ENCODE measurements at places on chromosomes 12 and 14.

DNA sequence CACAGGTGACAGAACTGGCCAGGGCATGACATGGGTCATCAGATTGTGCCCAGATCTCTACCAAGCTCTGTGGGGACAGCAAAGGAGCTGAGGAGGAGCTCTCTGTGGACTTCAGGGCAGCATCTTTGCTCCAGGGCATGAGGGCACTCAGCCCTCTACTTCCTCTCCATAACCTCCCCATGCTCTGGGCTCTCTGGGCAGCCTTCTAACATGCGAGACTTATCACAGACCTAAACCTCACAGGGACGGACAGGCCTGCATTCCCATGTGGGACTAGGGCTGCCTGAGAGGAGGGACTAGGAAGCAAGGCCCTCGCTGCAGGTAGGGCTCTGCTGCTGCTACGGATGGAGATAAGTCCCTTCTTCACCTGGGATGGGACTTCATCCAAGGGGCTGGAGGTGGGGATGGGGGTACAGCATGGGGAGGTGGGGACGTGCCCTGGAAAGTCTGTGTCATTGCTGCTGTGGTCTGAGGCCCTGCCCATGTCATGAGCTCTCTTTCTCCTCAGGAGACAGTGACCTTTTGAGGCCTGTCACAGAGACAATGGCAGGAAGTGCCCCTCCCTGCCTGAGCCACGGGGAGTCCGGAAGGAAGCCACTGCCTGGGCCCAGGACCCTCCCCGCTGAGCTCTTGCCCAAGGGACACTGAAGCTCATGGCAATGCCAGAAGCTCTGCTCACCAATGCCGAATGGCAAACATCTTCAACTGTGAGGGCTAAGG, 44.1 kb downstream of the PITPNM2 start:
- DNase-seq = no peak

- DNase-seq = peak; percentile 80
These were observed 295.7 kb upstream of the PRKD1 start for GRCh38 chr14:30223385-30223785.

GRCh38 chr12:88132392-88132791, 9.5 kb downstream of the CEP290 start:
- DNase-seq = no peak

DNA sequence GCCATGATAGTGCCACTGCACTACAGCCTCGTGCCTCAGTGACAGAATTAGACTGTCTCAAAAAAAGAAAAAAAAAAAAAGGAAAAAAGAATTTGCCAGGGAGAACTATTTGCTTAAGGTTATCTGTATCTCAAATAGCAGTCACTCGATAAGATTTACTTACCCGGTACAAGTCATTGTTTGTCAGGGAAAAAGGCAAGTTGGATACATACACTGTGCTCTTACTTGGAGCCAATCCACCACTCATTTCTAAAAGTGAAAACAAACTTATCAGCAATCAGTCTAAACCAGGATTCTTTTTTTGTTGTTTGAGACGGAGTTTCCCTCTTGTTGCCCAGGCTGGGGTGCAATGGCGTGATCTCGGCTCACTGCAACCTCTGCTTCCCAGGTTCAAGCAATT, 2.0 kb downstream of the ZCRB1 start:
- no peak for DNase-seq

DNA sequence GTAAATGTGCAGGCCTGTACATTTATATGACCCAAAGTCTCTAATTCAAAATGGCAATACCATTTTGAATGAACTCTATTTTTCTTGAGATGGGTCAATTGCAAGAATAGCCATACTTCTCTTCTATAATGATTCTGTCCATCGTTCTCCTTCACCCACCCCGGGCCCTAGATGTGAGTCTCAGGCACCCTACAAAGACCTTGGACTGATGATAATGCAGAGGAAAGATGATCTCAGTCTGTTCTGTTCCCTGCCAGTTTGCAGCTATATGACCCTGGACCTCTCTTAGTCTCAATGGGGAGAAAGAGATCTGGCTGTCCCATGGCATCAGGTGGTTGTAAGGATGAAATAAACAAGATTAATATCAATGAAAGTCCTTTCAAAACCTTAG, 30.1 kb downstream of the VCPKMT start:
- DNase-seq = no peak

- no peak for DNase-seq
These were observed 41.1 kb downstream of the PROX2 start for GRCh38 chr14:74834692-74835392.

- peak; percentile 97 for DNase-seq
These were observed at the start of gene PARP11 for GRCh38 chr12:3872800-3873636. Gene PARP11 (minus strand): TSS chr12:3873399. CDS start chr12:3873229, 170 bp downstream.

GRCh38 chr14:71959055-71959454, 26.8 kb downstream of the RGS6 start:
- no peak for DNase-seq

GRCh38 chr14:55412676-55413075, 1.0 kb upstream of the ATG14 start:
- DNase-seq = no peak

DNA sequence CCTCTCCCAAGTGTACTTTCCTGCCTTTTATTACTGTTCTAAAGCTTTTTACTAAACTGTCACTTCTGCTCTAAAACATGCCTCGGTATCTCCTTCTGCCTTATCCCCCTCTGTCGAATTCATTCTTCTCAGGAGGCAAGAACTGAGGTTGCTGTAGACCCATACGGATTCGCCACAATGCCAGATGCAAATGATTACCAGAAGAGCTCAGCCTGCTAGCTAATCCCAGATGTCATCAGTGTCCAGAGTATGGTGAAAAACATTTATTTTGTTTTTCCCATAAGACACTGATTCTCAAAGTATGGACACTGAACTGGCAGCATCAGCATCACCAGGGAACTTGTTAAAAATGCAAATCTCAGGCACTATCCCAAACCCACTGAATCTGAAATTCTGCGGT, 359.3 kb downstream of the TMTC2 start:
- no peak for DNase-seq

GRCh38 chr12:54424224-54424623, 5.2 kb upstream of the ITGA5 start:
- no peak for DNase-seq

GRCh38 chr12:127070515-127071157, 1196.3 kb upstream of the TMEM132C start:
- no peak for DNase-seq

- DNase-seq = no peak
These were observed 340.9 kb downstream of the BCL11B start for GRCh38 chr14:98931126-98931525.

GRCh38 chr12:122276242-122276641, 9.9 kb upstream of the VPS33A start:
- DNase-seq = no peak

DNA sequence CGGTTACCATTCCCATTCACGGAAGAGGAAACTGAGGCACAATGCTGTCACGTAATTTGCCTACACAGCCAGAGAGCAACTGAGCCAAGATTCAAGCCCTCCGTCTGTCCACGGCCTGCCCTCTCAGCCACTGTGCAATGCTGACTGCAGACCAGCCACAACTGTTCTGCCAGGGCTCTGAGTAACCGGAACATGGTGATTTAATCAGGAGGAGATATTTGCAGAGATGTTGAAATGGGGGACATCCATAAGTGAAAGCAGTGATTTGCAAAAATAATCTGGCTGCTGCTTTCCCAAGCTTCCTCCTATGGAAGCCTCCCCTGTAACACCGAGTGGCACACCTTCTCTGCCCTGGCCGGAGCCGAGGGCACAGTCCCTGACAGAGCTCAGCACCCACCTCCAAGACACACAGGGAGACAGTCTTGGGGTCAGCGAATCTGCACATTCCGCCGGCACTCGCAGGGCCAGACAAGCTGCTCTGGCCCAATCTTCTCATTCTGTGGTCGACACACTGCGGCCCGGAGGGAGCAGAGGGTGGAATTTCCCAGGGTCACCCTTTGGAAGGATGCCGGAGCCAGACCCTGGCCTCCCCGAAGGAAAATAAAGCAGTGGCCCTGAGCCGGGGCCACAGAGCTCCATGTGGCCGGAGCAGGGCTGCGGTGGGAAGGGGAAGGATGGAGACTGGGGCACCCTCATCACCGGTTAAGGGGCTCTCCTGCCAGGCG, 158.2 kb upstream of the DIO3 start:
- no peak for DNase-seq

GRCh38 chr14:68612049-68612448, 180.8 kb downstream of the ZFP36L1 start:
- DNase-seq = peak; percentile 97

DNA sequence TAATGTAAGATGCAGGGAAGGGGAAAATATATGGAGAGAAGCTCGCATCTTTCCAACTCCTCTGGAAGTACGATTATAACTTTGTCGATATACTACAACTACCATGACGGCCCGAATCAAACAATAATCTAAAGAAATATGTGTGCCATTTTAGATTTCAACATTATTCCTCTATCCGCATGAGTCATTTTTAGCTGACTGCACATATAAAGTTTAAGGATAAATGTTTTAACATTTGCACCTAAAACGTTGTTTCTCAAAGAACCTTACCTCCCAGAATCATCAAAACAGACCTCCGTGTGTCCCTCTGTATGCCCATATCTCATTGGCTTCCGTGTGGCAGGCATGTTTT, 482 bp downstream of the WDHD1 start:
- no peak for DNase-seq

GRCh38 chr14:26663506-26663905, 65.7 kb upstream of the NOVA1 start:
- DNase-seq = no peak

DNA sequence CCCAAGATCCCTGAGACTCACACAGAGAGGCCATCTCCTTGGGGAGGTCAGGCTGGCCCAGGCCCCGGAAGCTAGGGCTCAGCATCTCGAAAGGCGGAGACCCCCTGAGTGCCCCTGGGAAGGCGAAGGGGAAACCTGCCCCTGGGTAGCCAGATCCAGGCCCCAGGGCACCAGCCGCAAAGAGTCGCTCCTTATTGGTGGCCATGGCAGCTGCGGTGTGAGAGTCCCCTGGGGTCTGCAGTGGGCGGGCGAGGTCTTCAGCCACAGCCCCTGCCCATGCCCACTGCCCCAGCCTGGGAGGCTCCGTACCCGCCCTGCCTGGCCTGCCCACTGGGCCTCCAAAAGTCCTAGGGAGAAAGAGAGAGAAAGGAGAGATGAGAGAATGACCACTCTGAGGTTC, 4.7 kb downstream of the RARG start:
- no peak for DNase-seq

DNA sequence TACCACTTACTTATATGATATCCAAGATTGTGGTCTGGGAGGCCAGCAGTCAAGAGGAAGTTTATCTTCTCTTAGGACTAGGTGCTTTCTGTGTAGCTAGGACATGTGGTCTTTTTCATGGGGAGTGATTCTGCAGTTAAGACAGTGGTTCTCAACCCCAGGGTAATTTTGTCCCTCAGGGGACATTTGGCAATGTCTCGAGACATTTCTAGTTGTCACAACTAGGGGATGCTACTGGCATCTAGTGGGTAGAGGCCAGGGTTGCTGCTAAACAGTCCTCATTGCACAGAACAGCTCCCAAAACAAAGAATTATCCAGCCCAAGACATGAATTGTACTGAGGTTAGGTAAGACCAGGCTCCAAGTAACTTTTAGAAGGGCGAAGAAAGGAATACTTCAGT, 20.0 kb downstream of the AMDHD1 start:
- DNase-seq = no peak

DNA sequence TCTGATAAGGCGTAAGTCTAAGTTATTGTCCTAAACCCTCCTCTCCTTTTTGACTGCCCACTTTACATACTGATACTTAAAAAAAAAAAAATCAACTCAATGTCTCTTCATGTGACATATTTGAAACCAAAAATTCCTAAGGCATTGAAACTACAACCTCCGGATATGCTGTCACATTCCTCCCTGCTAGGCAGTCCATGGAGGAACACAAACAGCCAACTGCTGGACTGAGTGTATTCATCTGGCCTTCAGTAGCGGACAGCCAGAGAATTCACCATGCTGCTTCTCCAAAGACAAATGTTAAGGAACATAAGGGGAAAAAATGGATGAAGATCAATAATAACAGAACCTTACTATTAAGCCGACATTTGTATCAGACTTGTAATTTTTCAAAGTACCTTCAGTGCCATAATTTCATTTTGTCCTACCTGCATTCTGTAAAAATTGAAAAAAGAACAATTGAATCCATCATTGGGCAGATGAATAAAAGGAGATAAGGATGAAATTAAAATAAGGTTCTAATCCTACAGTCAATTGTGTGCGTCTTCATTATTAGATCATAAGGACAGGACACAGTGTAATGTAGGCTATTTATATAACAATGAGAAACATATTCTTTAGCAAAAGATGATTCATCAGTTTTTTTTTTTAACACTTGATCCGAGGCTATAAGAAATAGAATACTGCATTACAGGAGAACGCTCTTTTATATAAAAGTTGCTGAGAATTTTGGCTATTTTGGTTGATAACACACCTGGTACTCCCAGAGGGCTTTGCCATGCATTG, 12.2 kb downstream of the RERG start:
- peak; percentile 60 for DNase-seq

DNA sequence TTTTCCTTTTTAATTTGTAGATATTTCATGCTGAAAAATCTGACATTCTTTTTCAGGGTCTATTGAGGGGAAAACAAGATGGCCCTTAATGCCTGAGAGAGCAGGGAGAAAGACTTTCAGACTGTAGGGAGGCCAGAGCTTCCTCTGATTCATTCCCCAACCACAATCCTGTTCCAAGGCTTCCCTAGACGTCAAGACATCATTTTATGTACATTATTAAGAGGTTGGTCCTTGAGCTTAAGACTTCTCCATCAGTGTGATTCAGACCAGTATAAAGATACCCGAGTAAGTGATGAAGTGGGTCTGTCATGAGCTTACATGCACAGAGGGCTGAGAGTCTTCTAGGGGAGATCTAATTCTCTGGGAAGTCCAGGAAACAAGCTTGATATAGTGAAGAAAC, 57.3 kb downstream of the AVPR1A start:
- no peak for DNase-seq

DNA sequence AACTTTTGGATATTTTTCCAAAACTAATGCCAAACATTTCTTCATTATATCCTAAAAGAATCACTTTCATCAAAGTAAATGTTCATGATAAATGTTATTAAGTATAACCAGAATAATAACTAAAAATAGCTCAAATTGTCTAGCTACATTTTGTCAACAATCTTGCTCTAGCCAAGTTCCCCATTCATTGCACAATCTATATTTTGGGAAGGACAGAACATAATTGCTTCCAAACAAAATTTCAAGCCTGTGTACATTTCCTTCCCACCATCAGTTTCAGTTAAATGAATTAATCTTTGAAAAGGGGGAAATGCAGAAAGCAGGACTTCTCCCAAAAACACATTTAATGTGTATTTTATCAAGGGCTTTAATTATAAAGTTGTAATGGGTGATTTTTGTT, 98.0 kb upstream of the PLEKHG7 start:
- no peak for DNase-seq

- DNase-seq = no peak
These were observed 13.1 kb upstream of the CIPC start for GRCh38 chr14:77084985-77085384.

DNA sequence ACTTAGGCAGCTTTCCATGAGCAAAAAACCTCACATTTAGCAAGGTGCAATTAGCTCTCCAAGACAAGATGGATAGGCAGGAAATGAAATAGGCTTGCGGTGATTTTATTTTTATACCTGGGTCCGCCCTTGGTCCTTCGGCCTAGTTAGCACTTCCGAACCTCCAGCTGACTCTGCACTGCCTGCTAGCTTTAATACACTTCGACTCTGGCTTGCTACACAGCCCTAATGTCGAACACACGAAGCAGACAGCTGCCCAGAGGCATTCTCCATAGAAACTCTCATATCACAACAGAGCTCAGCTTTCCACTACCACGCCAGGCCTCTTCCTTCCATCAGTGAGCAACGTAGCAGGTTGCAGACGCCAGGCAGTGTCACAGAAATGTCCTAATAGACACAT, 688.0 kb downstream of the VRK1 start:
- DNase-seq = no peak

Data from myocyte (in vitro differentiated cells).